ENCODE measurements at places on chromosomes 4 and X.

- no peak for DNase-seq
These were observed 986.0 kb downstream of the CCSER1 start for GRCh38 chr4:91113130-91113706.

DNA sequence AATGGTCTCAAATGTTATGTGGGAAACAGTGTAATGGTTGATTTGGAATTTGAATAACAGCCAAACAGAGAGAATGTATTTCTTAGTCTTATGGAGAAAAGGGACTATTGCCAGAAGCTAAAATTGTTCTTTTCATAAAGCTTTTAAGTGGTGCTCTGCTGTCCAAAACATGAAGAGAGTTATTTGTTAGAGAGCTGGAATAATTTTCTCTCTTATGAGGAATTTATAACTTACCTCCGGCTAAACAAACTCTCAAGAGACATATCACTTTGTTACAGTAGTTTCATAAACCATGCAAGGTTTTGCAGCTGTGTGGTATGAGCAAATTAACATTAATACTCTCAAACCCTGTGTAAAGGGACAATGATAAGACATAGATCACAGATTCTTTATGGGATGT is 28.6 kb downstream of the SULT1B1 start:
- no peak for DNase-seq

DNA sequence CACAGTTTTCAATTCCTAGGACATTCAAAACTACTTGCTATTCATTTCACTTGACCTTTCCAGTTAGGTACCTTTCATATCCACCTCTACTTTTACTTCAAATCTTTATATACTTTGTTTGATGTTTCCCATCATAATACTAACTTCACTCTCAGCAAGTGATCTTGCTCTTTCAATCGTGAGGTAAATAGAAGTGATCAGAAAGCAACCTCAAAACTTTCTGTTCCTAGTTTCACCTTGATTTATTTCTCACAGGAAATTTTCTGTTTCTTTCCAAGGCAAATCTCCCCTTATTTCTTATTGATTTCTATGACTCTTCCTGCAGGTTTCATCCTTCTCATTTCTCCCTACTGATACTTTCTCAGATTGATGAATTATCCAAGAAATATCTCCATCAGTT is 623.5 kb downstream of the FSTL5 start:
- DNase-seq: no peak

GRCh38 chr4:54217642-54218495 is 11.2 kb upstream of the PDGFRA start:
- DNase-seq: no peak

GRCh38 chr4:97359826-97360225 is 783.5 kb downstream of the STPG2 start:
- DNase-seq: no peak

DNA sequence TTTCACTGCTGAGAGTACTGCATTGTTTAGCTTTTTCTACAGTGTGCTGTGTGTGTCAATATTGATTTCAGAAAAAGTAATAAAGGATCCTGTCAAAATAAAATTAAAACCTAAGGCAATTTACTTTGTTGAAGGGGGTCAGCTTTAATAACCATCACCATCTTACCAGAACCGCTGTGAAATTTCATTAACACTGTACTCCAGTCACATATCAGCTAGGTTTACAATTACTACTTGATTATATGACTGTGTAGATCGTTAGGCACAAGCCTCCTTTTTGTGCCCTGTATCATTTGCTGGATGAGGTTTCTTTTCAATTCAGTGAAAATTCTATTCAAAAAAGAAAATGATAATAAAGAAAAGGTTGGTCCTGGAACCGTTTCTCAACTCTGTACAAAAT is 917.2 kb downstream of the CENPC start:
- DNase-seq: no peak

DNA sequence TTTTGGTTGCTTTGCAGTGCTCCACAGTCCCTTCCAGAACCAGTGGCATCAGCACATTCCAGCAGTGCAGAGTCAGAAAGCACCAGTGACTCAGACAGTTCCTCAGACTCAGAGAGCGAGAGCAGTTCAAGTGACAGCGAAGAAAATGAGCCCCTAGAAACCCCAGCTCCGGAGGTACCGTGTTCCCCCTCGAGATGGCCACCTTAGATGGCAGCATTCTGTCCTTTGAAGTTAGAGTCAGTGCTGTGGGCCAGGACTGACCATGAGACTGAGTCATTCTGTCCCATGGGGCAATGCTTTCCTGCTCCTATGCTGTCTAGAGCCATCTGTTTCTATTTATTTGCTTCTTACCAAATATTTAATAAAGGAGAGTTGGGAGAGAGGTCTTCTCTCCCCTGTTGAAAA is 112.3 kb downstream of the KLHL8 start:
- no peak for DNase-seq

- no peak for DNase-seq
These were observed 183.0 kb downstream of the GBA3 start for GRCh38 chr4:22875587-22876257.

- DNase-seq: no peak
These were observed 26.0 kb upstream of the ELF2 start for GRCh38 chr4:139202991-139203390.

DNA sequence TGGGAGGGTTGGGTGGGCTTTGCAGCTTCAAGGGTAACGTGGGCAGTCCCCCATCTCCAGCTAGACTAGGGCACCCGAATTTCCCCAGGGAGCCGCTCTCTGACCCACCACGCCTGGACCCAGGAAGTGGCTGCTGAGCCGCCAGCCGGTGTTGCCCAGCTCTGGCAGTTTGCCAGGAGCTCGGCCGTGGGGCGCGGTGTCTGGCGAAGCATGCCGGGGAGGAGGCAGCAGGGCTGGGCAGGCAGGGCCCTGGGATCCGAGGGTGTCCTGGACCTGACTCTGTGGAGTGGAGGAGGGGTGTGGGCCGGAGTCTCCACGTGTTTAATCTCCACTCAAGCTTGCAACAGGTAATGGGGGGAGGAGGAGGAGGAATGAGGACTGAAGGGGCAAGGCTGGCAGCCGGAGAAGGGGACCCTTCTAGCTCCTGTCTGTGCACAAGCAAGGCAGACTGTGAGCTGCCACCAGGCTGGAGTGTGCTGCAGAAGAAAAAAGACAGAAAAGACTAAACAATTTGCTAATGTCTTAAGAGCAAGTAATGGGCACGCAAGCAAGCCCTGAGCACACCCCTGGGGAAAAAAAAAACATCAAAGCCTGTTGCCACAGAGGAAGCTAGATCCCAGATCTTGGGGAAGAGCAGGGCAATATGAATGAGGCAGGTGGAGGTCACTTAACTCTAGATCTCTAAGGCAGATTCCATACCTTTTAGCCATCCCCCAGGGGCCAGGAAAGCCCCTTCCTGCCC is 2.4 kb downstream of the LONRF3 start:
- DNase-seq: no peak

GRCh38 chr4:105753361-105753760 is 44.8 kb downstream of the GSTCD start:
- no peak for DNase-seq

- no peak for DNase-seq
These were observed 478.7 kb upstream of the GALNTL6 start for GRCh38 chr4:171334549-171334948.

DNA sequence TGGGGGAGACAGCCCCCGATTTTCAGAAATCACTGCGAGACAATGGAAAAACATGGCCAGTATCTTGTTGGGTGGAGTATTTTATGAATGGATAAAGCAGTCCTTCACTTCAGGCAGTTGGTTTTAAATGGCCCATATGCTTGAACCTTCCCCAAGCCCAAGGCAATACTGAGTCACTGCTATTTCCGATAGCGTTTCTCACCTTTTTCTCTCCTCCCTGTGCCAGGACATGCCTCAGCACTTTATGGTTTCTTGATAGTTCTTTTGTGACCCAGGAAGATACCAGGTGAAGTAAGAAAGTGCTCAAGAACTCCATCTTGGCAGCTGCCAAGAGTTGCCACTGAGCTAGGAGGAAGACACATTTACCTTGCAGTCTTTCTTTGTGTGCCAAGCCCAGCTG is 26.8 kb upstream of the ESX1 start:
- DNase-seq: no peak

DNA sequence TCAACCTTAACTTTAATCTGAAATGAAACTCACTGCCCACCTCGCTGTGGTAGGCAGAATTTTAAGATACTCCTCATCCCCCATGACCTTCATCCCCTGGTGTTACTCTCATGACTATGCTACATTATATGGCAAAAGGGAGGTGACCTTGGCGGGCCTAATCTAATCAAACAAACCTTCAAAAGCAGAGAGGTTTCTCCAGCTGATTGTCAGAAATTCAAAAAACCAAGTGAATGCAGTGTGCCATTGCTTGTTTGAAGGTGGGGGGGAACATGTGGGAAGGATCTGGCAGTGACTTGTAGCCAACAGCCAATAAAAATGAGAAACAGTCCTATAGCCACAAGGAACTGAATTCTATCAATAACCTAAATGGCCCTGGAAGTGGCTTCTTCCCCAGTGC is 48.5 kb downstream of the KLHL8 start:
- no peak for DNase-seq

GRCh38 chr4:155602351-155603140 is 64.1 kb upstream of the GUCY1A1 start:
- no peak for DNase-seq

GRCh38 chr4:176824645-176825366 is 32.1 kb upstream of the VEGFC start:
- no peak for DNase-seq

DNA sequence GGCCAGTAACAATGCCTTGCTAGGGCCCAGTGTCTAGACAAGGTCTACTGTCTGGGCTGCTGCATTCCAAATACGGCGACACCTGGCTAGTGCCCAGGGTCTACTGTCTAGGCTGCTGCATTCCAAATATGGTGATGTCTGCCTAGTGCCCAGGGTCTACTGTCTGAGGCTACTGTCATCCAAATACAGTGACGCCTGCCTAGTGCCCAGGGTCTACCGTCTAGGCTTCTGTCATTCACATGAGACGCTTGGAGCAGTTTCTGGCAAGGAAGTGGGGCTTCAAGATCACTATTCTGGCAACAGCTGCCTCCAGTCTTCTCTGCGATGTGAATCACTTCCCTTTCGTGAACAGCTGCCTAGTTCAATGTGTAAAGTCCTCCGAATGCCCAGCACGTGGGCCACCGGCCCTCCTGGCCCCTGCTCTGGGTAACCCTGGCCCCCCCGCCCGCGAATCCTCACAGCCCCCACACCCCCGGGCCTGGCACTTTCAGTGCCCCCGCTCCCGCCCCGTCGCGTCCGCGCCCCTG is 12.7 kb downstream of the ACOX3 start:
- DNase-seq: no peak

- DNase-seq: no peak
These were observed 891.1 kb upstream of the HS3ST1 start for GRCh38 chr4:12319765-12320164.

DNA sequence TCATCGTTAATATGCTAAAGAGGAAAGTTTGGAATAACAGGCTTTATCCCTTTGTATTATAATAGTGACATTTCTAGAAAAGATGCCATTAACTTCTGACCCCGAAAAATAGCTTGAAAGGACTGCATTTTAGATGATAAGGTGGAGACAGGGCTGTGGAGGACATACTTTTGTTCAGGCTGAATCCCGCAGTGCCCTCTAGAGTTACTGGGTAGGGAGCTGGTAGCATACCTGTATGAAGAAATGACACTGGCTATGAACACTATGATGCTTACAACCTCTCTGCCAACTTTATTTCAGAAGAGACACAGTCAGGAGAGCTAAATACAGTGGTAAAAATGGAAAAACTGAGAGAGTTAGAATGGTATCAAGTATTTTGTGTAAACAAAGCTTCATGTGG is 8.1 kb downstream of the IL1RAPL1 start:
- DNase-seq: no peak

DNA sequence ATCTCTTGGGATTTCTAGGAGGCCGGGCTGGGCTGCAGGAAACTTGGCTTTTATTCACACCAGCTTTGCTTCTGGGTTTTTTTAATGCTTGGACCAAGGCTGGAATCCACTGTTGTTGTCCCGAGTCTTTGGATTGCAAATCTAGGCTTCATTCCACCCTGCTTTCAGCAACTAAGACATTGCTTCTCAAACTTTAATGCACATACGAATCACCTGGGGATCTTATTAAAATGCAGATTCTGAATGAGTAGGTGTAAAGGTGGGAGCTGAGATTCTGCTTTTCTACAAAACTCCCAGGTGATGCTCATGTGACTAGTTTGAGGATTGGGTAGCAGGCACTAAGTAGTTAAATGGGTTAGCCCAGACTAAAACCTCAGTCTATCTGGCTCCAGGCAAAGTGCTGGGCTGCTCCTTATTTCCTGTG is 39.2 kb upstream of the GPC4 start:
- DNase-seq: no peak

DNA sequence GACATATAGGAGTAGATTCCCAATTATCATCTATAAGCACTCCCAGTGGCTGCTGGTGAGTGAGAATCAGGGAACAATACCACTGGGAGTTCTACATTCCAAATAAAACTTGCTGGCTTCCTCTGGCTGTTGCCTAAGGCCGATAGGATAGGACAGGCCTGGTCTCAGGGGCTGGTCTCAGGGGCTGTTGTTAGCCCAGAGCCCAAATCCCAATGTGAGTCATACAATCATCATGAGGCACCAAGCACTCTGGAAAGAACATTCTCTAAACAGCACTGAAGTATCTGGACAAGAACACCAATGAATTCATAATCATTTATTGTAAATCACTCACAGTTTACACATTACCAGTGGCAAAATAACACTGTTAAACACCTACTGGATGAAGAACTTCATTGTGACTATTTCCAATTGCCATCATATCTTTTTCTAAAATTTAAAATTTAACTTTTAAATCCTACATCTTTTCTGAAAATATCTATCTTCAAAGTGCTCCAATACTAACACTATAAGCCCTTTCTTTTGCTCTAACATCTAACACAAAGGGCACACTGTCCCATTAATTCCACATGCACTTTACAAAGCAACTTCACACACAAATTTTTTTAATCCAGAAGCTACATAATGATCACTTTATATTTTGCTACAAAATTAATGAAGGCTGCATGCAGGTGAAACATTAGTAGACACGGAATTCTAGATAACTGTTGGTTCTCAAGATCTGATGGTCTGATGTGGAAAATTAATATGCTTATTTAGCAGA is 67.6 kb upstream of the TMEM150C start:
- no peak for DNase-seq

- DNase-seq: no peak
These were observed 236.9 kb downstream of the DCTD start for GRCh38 chr4:182680234-182680653.

DNA sequence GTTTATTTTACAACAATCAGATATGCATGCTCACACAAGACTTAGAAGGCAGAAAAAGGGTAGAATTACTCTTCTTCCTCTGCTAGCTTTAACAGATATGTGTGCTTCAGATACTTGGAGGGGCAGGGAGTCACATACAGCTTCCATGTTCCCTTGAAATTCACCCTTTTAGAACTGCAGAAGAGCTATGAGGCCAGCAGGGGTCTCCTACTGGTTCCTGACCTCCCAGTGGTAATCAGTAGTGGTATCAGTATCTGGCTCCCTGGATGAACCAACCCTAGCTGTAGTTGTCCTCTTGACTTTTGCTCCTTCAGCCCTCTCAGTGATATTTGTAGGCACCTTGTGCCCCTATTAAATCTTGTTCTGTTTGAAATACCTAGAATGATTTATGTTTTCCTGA is 81.5 kb downstream of the RCHY1 start:
- no peak for DNase-seq

- peak; percentile 68 for DNase-seq
These were observed at the start of gene NFKB1 for GRCh38 chr4:102500696-102501446. TSS of gene NFKB1 (plus strand) at chr4:102501359. CDS start at chr4:102525519, 24,160 bp downstream.

All from stimulated activated CD8-positive, alpha-beta memory T cell treated with anti-CD3 and anti-CD28 coated beads, Interleukin-2, amount 100 ng/mL, for 1 hour (primary cell).